Stimulated activated CD4-positive, alpha-beta T cell treated with anti-CD3 and anti-CD28 coated beads, Interleukin-15, amount 100 ng/mL, for 24 hours (primary cell): ENCODE measurements at places on chromosomes 2 and 18.
A peak's percentile ranks its signal among the peaks of the same experiment; 100 is the strongest.

- DNase-seq = no peak
Measured at GRCh38 chr18:8153887-8154583, 455.2 kb upstream of the RAB12 start.

- no peak for DNase-seq
Measured at GRCh38 chr18:7301094-7301493, 70.2 kb downstream of the LRRC30 start.

DNA sequence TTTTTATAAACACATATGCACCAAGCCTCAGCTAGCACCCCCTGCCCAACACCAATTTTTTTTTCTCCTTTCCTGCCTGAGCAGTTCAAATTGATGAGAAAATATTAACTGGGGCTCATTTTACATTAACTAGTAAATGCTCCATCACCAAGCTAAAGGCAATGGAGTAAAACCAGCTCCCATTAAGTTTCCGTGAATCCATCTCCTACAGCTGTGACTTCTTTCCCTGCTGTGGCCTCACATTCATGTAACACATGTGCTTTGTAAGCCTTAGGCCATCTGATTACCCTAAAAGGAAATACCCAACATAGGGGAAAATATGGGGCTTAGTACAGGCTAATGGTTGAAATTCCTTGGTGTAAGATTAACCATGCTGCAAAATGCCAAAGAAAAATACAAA is 60.8 kb downstream of the DNER start:
- no peak for DNase-seq

- no peak for DNase-seq
Measured at GRCh38 chr18:24485681-24486080, 25.2 kb downstream of the HRH4 start.

- DNase-seq = no peak
Measured at GRCh38 chr18:48902023-48902855, 48.5 kb downstream of the SMAD7 start.

- DNase-seq = no peak
Measured at GRCh38 chr2:169324581-169325260, 37.6 kb downstream of the LRP2 start.

DNA sequence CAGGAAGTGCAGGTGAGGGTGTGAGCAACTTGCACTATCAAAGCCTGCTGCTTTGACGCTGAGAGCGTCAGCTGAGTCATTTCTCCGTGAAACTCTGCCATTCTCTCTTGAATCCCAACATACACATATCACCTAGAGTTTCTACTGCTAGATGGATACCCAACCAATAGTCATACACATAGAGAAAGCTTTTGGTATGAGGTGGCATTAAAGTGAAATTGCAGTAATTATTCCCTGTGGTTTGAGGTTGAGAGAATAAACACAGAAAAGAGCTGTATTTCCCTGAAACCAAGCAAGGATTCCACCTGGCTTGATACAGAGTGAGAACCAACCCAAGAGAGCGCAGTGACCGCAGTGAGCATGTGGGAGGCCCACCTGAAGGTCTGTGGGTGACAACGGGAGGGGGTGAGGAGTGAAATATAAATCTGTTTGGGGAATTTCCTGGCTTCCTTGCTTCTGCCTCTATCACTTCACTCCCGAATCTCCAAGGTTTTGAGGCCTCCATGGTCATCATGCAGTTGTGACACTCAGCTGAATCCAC is 28.8 kb upstream of the TMEM18 start:
- peak; percentile 51 for DNase-seq

GRCh38 chr2:55175254-55176093 is 56.6 kb downstream of the CLHC1 start:
- DNase-seq = no peak

- no peak for DNase-seq
Measured at GRCh38 chr2:102014041-102014345, 22.2 kb downstream of the IL1R2 start.

DNA sequence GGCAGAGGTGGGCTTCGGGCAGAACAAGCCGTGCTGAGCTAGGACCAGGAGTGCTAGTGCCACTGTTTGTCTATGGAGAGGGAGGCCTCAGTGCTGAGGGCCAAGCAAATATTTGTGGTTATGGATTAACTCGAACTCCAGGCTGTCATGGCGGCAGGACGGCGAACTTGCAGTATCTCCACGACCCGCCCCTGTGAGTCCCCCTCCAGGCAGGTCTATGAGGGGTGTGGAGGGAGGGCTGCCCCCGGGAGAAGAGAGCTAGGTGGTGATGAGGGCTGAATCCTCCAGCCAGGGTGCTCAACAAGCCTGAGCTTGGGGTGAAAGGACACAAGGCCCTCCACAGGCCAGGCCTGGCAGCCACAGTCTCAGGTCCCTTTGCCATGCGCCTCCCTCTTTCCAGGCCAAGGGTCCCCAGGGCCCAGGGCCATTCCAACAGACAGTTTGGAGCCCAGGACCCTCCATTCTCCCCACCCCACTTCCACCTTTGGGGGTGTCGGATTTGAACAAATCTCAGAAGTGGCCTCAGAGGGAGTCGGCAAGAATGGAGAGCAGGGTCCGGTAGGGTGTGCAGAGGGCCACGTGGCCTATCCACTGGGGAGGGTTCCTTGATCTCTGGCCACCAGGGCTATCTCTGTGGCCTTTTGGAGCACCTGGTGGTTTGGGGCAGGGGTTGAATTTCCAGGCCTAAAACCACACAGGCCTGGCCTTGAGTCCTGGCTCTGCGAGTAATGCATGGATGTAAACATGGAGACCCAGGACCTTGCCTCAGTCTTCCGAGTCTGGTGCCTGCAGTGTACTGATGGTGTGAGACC is at the start of gene PROC:
TSS of gene PROC (plus strand) at position 128 of the 812 bp plus-strand sequence. CDS start 1,516 bp downstream, outside the sequence.
- no peak for DNase-seq

DNA sequence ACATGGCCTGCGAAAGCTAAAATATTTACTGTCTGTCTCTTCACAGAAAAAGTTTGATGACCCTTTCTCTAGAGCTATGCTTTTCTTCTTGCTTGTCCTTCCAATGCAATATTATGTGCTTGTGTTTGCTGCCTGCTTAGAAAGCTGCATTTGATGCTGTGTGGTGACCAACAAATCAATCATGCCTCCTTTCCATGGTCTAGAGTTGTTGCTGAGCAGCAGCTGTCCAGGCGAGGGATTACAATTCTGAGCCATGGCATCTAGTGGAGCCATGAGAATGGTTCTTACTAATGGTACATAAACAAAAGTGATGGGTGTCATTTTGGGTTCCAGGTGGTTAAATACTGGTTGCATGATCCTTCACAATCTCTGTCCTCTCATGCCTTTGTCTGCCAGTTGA is 1142.1 kb downstream of the DPP10 start:
- no peak for DNase-seq

GRCh38 chr2:172829229-172829628 is 93.6 kb downstream of the RAPGEF4 start:
- DNase-seq = no peak

DNA sequence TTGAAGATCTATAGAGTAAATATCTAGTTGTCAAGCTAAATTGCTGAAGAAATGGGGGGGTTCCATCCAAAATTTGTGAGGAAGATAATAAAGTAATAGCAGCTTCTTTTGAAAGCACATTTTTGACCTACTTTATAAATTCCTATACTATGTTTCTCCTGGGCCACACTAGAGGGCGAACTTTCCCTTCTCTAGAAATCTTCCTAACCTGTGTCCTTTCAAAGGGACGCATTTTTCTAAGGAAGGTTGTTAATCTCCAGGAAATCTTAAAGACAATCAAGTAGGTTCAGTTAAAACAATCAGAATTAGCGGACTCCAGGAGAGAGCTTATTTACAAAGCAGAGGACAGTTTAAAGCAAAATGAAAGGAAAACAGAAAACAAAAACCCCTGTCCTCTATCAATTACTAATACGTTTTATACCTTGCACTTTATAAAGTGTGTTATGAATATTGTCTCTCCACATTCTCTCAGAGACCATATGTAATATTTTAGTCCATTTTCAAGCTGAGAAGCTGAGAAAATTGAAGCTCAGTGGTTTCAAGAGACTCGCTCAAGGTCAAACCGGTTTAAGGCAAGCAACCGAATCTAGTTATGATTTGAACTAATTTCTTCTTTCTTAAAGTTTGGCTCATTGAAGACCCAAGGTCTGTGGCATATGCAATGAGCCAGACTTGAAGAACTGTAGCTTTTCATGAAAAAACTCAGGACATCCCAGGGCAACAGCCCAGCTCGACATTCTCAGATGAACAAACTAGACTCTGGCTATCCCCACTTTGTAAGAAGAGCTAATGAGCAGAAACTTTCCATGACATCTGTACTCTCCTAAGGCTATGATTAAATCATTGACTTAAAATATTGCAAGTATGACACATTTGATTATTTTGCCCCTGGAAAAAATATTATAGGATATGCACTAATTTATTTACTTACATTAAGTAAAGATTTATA is 273.6 kb downstream of the PAX3 start:
- DNase-seq = no peak

- no peak for DNase-seq
Measured at GRCh38 chr2:181362561-181362960, 94.6 kb upstream of the ITGA4 start.

GRCh38 chr2:154375579-154375931 is 322.9 kb upstream of the KCNJ3 start:
- DNase-seq = no peak

DNA sequence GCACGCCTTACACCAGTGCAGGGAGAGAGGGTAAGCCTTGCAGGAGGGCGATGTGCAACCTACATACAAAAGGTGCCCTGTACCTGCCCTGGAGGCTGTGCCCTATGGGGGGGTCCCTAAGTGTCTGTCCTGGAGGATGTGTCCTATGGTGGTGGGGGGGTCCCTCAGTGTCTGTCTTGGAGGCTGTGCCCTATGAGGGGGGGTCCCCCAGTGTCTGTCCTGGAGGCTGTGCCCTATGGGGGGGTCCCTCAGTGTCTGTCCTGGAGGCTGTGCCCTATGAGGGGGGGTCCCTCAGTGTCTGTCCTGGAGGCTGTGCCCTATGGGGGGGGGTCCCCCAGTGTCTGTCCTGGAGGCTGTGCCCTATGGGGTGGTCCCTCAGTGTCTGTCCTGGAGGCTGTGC is 216.6 kb downstream of the HDAC4 start:
- no peak for DNase-seq

GRCh38 chr2:23745726-23746105 is 181.2 kb downstream of the ATAD2B start:
- DNase-seq = no peak

- DNase-seq = peak; percentile 50
Measured at GRCh38 chr2:199977984-199978415, 22.6 kb downstream of the MAIP1 start.

DNA sequence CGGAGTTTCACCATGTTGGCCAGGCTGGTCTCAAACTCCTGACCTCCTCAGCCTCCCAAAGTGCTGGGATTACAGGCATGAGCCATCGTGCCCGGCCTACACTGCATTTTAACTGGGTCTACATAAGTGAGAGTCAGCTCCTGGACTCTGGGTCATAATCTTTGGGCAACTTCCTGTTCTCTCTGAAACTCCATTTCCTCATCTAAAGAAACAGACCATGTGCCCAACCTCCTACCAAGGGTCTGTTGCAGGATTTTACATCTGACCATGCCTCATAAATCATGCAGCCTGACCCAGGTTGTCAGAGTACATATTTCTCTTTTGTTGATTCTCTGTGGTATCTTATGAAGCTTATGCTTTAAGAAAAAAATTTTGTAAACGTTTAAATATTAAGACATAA is 280.4 kb downstream of the ALPK2 start:
- DNase-seq = no peak

DNA sequence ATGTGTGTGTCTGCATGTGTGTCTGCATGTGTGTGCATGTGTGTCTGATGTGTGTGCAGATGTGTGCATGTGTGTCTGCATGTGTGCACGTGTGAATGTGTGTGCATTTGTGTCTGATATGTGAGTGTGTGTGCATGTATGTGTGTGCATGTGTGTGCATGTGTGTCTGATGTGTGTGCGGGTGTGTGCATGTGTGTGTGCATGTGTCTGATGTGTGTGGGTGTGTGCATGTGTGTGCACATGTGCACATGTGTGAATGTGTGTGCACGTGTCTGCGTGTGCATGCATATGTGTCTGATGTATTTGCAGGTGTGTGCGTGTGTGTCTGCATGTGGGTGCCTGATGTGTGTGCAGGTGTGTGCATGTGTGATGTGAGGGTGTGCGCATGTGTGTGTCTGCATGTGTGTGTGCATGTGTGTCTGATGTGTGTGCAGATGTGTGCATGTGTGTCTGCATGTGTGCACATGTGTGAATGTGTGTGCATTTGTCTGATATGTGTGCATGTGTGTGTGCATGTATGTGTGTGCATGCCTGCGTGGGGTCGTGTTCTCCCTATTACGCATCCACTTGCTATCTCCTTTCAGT is 470.1 kb upstream of the HS6ST1 start:
- no peak for DNase-seq

DNA sequence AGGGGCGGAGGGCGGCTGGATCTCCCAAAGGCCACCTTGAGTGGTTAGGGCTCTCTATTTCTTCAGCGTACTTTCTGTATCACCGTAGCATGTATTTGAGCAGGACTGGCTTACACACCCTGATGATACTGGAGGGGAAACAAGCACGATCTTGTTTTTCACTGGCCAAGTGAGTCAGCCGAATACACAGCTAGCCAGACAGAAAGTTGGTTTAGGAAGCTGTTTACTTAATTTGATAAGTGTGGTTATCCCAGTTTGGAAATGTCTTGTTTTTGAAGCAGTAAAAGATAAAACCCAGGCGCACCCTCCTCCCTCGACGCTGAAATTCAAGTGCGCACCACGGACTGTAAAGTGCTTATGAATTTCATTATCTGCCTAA is 582 bp downstream of the RIOK3 start:
- no peak for DNase-seq

- DNase-seq = no peak
Measured at GRCh38 chr2:161223139-161223732, 63.0 kb downstream of the TANK start.

- no peak for DNase-seq
Measured at GRCh38 chr18:24741965-24742724, 281.7 kb downstream of the HRH4 start.

DNA sequence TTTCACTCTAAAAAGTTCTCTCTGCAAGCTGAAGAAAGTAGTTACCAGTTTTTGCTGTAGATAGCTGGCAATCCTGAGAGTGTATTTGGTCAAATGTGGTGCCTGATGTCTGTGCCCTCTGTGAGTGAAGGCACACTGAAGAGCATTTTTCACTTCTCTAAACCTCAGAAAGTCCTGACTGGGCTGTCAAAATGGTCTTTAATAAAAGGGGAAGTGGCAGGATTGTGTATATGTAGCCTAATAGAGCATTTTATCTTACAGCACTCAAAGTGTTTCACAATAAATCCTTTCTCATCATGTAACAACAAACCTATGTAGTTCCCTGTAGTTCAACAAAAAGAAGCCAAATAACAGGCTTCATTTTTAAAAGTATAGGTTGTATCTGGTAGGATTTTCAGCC is 1552.3 kb upstream of the SLC39A10 start:
- DNase-seq = no peak
